ENCODE measurements at places on chromosomes 6 and 20.
A peak's percentile ranks its signal among the peaks of the same experiment; 100 is the strongest.

DNA sequence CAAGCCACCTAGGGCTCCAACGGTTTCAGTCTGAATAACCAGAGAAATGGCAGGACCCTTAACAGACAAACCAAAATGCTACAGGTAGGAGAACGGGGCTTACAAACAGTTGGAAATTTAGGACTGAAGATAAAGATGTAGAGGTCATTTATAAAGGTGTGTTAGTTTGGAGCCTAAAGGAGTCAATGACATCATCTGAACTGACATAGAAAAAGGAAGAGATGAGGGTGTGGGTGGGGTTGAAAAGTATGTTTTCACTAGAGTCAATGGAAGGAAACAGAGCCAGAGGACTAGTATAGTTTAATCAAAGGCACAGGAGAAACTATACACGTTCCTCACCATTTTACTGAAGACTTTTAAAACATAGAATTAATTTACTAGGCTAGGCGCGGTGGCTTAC, 71.0 kb upstream of the FOXO3 start:
- no peak for DNase-seq

DNA sequence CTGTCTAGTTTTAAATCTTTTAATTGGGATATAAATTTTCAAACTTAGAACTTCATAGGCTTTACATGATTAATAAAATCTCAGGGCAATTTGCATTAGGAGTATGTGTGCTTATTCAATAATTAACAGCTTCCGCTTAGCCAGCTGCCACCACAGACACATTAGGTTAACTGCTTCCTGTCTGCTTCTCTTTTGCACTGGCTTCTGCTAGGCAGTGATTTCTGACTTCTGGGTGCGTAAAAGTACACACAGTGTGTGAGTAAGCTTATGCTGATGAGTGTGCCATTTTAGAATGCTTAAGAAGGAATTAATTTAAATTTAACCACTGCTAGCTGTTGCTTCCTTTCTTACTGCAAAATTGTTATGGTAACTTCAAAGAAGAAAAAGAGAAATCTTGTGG, 73.9 kb downstream of the F13A1 start:
- no peak for DNase-seq

DNA sequence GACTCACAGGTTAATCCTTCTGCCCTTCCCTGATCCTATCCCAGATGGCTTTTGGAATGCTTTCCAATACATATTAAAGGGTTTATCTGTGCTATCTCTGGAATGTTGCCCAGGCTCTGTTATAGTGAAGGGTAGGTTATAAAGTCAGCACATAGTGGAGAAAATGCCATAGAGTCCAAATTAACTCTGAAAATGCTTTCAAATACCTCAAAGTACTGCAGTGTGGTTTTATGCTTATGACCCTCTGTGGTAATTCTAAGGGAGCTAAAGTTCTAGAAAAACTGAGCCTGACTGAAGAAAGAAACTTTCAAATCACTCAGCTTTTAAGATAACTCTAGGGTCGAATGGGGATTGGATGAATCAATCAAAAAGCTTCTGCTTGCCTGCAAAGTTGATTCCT, 159.8 kb downstream of the PLCB1 start:
- DNase-seq: no peak

- DNase-seq: no peak
These were observed 118.5 kb upstream of the PHACTR3 start for GRCh38 chr20:59485576-59486454.

DNA sequence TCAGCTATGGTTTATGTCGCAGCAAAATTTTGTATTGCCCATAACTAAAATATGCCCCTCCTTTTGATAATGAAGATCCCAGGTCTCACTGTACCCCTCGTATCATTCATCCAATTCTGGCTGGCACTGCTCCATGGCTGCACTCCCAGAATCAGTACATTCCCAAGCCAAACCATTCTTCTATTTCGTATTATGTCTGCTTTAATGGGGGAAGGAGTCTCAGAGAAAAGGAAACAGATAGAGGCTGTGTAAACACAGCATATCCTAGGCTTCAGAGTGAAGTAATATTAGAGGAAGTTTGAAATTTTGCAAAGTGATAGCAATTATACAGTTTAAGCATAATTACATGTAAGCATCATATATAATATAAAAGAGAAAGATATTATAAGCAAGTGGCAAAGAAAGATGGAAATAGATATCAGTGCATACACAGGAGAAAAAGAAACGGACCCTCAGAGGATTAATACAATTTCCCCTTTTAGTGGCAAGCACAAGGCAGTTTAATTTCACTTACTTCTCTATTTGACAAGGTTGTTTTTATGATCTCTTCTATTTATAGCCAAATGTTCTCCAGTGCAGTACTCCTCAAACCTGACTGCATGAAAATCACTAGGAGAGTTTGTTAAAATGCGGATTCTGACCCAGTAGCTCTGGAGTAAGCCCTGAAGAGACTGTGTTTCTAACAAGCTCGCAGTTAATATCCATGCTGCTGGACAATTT, 56.5 kb upstream of the TENT5A start:
- no peak for DNase-seq

DNA sequence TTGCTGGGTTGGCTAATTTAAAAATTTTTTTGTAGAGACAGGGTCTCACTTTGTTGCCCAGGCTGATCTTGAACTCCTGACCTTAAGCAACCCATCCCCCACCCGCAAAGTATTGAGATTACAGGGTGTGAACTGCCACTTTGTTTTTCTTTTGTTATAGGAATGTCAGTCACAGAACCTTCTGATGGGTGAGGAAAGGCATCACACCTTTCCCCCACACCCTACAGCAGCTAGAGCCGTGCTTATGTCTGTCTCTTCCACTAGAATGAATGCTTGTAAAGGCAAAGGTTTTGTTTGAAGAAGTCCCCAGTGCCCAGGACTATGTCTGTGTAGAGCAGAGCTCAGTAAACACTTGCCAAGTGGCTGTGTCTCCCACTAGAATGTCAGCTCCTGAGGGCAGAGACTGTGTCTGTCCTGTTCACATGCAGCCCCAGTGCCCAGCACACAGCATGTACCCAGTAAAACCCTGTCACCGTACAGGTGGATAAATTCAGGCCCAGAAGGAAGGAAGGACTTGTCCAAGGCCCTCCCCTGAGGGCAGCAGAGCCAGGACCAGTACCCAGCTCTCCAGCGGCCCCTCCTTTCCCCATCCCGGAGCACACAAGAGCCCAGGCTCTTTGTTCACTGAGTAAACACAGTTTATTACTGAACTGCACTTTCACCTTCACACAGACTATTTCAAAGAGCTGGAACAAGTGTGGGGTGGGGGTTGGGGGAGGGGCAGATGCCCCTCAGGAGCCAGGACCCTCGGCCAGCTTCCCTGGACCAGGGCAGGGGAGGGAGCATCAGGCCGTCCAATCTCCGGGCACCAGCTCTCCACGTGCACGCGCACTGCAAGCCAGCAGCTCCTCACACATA, 26.4 kb downstream of the COX4I2 start:
- DNase-seq: no peak

GRCh38 chr6:81875782-81876293, 123.4 kb upstream of the TENT5A start:
- DNase-seq: no peak

DNA sequence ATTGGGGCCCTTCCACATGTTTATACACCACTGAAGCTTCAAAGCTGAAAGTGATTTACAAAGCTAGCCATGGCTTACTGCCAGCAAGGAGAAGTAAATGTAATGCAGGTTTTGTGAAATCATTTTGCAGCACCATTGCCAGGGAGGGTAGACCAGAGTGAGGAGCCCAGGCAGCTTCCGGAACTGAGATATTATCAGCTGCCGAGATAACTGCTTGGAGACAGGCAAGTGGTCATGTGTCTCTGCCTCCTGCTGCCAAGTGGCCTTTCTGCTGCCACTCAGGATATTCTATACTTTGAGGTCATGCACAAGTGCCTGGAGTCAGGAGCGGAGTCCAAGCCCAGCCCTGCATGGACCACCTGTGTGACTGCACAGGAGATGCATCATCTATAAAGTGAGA, 160.2 kb downstream of the SYNDIG1 start:
- DNase-seq: peak; percentile 48

DNA sequence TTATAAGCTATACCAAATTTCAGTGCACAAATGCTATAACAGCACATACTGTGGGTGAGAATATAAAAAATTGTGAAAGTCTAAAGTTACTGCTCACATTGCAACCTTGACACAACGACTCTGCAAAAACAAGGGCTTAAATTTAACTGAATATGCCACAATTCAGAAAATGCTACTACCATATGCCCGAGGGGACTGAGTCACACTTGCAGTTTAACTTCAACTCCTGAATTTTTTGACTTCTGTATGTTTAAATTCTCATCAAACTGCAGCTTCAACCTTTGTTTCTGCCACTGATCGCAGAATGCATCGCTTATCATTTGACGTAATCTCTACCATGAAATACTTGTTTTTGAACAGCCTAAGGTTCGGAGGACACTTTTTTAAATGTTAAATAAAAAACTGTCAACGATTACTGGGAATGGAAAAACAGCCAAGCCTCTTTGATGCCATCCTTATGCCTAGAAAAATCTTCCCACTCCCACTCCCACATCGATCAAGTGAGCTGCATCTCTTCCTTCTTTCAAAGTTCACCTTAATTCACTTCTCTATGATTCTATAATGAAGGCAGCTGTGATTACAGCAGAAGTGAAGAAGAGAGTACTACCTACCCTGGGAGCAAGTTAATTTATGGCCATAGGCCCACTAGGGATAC, 136.5 kb downstream of the ATXN1 start:
- DNase-seq: no peak
